Iris pigment epithelial cell (primary cell): ENCODE measurements at places on chromosomes 5 and 9.
A peak's percentile ranks its signal among the peaks of the same experiment; 100 is the strongest.

DNA sequence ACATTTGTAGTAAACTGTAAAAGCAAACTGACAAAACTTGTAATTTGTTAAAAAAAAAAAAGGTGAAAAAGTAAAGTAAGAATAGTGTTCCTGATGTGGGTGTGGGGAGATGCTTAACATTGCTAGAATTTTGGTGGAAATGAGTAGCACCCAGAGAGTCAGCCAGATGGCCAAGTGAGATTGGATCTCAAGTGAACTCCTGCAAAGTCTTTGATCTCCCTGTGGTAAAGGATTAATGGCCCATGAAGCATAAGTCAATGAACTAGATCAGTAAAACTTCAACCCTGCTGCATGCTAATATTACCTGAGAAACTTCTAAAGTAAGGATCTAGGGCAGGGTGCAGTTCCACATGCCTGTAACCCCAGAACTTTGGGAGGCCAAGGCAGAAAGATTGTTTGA is 19.0 kb upstream of the FAM169A start:
- no peak for DNase-seq

DNA sequence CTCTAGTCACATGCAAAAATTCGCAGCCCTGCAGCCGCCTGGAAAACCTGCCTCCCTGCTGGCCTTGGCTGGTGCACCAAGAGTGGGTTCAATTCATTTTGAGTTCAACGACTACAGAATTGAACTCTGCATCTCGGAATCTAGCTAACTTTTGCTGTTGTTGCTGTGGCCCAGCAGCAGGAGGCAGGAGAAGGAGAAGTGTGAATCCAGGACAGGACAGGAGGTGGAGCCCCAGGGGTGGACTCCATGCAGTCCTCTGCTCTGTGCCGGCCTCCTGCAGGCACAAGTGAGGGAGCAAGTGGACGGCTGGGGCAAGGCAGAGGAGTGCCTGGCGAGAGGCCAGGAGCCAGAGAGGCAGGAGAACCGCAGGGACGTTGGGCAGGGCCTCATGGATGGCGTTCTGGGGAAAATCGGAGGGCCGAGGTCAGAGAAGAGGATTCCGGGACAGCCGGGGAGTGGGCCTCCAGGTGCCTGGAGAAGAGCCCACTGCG is 214.2 kb downstream of the FANCC start:
- DNase-seq: no peak

GRCh38 chr5:999032-999501 is 9.5 kb upstream of the NKD2 start:
- DNase-seq: no peak

DNA sequence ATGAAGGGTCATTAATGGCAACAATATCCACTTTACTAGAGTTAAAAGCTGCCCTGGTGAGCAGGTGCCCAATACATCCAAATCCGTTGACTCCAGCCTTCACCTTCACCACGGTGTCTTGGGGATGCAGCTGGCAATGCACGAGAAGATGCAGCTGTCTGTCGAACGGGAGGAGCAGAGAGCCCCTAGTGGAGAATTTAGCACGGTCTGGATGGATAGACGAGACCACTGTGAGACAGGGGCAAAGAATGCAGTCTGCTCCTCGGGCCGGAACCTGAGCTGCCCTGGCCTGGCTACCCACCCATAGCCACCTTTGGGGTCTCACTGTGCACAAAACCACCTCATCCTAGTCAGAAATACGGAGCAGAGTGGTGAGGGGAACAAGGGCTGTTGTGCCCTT is 35.1 kb downstream of the ADRA1B start:
- peak; percentile 56 for DNase-seq

DNA sequence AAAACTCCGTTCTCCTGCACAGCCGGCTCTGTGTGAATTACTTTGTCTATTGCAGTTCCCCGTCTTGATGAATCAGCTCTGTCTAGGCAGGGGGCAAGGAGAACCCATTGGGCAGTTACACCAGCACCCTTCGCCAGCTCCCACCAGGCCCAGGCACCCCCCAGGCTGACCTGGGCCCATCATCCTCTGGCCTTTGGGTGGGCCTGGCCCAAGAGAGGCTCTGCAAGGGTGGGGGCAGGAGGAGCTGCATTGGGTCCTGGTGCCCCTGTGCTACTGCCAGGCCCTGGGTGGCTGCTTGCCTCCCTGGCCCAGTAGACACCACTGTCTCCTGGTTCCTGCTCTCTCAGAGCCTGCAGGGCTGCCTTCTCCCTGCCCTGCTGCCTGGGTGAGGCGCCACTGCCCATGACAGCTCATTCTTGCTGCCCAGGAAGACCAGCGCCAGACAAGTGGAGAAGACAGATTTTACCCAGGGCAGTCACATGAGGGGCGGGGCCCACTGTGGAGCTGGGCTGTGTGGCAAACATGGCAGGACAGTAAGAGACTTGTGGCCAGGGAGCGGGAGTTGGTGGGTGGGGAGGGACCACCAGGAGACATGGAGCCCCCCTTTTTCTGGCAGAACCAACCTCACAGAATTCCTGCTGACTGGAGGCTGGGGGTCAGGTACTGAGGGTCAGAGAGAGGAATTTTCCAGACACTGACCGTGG is 67.2 kb downstream of the MRPL36 start:
- DNase-seq: no peak

DNA sequence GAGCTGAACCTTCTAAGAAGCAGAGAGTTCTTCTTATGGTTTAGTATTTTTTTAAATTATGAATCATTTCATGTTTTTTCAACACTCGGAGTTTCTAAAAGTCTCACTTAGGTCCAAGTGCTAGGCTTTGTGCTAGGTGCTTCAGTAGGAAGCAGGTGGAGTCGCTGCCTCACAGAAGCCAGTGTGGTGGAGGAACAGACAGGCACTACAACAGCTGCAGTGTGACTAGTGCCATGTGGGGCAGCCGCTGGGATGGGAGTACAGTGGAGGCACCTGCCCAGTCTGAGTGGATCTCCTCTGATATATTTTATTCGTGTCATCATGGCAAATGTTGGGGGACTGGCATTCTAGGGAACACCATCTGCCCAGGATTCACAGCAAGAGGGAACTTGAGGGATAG is 15.3 kb downstream of the PCDHGC5 start:
- DNase-seq: no peak

DNA sequence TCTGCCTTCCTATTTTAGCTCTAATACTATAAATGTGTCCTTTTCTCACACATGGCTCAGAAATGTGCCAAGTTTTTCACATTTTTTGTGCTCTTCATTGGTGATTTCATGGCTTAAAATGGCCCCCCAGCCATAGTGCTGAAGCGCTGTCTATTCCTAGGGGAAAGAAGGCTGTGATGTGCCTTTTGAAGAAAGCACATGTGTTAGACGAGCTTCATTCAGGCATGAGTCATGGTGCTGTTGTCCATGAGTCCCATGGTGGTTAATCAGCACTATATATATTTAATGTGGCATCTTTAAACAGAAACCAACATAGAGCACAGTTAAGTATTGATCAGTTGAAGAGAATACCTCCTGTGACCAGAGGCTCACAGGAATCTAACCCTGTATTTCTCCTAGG is 55.8 kb downstream of the PDE8B start:
- peak; percentile 50 for DNase-seq

- DNase-seq: no peak
These were observed 20.8 kb downstream of the SNCAIP start for GRCh38 chr5:122332599-122333555.

DNA sequence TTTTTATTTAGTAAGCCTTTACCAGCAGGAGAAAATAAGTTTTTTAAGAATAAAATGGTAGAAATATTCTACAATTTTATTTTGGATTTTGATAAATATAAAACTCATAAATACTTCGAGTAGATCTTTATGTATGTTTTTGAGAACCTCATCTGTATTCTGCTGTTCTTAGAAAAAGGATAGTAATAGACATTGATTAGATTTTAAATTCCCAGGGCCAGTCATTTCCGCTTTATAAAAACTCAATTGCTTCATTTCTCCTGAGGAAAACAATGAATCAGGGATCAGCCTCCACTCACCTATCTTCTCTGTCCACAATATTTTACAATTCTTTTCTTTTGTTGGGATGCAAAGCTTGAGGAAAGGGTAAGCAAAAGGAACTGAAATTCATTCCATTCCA is 1983.5 kb upstream of the C9orf72 start:
- DNase-seq: no peak

- DNase-seq: no peak
These were observed 4.4 kb downstream of the SNAPC4 start for GRCh38 chr9:136395345-136396218.

GRCh38 chr5:113524927-113525326 is 11.4 kb downstream of the YTHDC2 start:
- DNase-seq: peak; percentile 25

DNA sequence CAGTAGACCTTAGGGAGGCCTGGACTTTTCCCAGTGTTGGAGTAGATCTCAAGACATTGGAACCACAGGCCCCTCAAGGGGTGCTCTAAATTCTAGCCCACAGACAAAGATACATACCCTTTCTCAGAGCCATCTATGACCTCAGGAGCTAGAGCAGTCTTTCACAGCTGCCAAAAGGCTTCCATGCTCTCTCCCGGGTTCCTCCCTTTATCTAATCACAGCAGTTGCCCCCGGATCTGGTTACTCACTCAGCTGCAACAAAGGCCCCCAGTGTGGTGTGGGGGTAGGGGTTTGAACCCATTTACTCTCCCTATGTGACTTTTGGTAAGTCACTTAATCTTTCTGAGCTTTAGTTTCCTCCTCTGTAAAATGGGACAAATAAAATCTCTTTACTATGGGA is 27.0 kb downstream of the POU4F3 start:
- no peak for DNase-seq
